Fibroblast of mammary gland (primary cell): ENCODE measurements at places on chromosomes 16 and 17.
A peak's percentile ranks its signal among the peaks of the same experiment; 100 is the strongest.

- peak; percentile 69 for DNase-seq
Observed at GRCh38 chr16:46908540-46909372, 24.6 kb downstream of the GPT2 start.

DNA sequence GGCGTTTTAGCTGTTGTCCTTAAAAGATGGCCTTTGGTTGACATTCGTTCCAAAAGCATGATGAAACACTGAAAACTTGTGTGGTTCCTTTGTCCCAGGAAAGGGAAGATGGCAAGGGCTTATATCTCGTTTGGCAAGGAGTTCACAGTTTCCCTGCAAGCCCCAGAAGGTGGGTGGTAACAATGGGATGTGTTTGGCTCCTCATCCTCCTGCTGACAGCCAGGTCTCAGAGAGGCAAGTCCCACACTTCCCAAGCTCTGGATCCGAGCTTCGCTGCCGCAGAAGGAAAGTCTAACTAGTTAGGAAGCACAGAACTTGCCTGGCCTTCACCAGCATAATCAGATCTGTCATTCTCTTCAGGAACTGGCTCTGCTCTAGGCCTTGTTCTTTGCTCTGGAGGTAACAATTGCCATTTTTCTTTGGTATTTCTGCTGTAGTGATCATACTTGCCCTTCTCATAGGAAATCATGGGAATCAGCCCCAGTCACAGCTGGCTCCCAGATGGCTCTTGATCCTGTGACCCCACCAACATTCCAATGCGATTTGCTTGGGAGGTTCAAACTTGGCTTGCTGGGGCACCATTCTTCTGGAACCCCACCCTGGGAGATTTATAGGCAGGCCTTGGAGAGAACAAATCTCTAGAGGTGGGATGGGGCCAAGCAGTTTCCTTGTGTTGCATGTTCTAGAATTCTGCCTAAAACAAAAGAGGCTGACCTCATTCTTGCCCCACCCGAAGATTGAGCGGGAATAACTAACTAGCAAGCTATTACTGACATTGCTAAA is 17.9 kb downstream of the KPNA2 start:
- peak; percentile 94 for DNase-seq

- no peak for DNase-seq
Observed at GRCh38 chr17:72264682-72265405, 144.0 kb downstream of the SOX9 start.

GRCh38 chr17:40910441-40910841 is 25.4 kb upstream of the KRT20 start:
- peak; percentile 82 for DNase-seq

DNA sequence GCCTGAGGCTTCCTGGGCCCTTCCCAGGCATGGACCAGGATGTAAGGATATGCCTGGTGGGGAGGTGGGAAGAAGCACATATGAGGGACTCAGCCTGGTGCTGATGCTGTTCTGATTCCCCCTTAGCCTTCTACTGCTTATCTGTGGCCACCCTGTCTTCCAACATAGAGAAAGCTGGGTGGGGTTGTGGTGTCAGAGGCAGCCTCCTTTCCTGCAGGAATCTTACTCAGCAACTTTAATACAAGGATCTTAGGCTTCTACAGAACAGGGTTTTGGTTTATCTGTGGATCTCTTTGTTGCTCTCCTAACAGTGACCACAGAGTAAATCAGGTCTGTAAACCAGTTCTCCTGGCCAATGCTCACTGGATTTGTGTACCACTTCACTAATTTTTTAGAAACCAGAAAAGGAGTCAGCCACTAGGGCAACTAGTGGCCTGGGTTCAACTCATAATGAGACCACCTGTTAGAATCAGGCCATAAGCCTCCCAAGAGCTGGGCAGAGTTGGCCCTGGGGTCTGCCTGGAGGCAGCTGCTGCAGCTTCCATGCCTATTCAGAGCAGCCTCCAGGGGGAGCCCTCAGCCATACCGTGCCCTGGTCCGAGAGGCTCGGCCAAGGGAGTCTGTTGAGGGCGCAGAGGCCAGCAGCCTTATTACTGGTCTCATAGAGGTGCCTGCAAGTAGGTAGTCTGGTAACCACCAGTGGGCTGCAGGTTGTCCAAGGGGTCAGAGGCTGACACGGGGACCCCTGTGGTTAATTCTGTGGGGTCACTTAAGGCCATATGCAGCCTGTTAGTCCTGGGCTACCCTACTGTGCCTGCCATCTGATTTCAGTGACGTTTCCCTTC is 7.1 kb downstream of the HAS3 start:
- peak; percentile 53 for DNase-seq

DNA sequence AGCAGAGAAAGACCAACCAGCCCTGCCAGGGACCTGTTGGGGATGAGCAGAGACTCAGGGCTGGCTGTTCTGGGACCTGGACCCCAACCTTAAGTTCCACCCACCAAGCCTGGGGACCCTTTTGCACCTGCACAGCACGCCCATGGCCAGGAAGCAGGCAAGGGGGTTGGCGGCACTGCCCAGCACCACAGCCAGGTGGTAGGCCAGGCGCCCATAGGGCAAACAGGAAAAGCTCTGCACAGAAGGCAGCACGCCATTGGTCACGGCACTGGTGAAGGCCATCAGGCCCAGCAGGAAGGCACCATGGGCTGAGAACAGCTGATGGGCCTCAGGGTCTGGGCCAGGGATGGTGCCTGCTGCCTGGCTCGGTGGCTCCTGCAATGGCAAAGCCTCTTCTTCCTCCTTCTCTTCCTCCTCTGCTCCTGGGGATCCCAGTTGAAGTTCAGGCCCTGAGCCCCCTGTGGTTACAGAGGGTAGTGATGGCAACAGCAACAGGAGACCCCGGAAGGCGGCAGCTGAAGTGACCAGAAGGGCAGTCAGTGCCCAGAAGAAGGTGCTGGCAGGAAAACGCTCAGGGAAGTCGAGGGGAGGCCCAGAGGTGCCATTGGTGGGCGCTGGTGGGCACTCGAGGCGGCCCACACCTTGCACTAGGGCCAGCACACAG is 1.7 kb downstream of the SLC52A1 start:
- no peak for DNase-seq

- DNase-seq = no peak
Observed at GRCh38 chr16:55271945-55272513, 52.0 kb upstream of the IRX6 start.

DNA sequence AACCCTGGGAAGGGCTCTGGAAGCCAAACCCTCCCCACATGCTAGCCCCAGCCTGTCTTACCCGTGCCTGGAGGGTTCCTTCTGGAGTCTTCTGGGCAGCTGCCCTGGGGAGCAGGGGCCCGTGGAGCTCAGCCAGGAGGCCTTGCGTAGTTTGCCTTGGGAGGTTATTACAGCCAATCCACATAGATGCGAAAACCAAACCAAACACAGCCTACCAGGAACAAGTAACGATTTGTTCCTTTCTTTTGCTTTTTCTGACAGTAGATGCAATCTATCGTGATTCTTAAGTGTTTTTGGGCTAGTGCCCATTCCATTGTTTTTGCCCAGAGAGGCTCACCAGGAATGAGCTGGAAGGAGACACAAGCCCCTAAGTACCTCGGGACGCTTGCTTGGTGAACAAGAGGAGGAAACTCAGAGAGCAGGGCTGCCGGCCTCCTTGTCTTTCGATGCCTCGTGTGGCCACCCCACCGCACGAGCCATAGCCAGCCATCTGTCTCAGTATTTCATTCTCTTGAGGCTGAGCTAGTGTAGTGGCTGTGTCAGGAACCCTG is 102.7 kb upstream of the NOL11 start:
- no peak for DNase-seq

GRCh38 chr17:37742116-37742761 is 2.6 kb downstream of the HNF1B start:
- DNase-seq = no peak

DNA sequence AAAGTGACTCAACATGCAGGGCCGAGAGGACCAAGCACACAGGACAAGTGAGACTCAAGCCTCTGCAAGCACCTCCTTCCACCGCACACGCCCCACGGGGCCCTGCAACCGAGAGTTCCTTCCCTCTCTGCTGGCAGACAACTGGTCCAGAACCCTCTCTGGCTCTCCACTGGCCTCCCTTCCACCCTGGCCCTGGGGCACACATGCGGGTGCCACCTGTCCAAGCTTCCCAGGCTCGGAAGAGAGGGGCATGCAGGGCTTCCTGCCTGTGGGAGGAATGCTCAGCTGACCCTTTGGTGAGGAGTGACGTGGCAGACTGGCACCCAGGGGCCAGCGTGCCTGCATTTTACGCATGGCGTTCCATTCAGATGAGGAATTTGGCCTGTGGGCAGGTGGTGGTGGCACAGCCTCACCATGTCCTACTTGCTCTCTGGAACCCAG is 59.8 kb downstream of the PIPOX start:
- no peak for DNase-seq

DNA sequence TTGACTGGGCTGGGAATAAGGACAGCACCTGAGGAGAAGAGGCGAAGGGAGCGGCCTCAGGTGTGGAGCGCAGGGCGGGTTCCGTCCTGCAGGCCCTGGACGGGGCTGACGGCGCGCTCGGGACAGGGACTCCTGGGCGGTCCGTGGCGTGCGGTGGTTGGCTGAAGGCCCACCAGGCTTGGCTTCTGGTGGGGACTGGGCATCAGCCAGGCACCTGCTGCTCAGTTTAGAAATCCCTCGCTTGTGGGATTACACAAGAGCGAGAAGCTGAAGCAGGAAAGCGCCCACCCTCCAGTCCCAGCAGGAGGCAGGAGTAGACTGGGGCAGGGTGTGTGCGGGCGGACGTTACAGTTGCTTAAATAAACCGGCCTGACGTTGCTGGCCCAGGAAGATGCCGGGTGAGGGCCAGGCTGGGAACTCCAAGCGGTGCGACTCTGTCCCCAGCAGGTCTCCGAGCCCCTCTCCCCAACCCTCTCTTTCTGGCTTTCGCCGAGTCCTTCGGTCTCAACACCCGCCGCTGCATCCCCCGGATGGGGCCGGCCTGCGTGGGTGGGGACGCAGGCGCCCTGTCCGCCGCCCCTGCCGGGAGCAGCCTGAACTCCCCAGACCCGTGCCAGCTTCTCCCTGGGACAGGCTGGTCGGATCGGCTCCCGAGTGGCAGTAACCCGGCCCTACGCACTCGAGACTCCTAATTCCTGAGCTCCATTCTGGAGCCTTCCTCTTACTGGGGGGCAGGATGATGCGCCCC is 639 bp downstream of the MIF4GD start:
- peak; percentile 76 for DNase-seq

DNA sequence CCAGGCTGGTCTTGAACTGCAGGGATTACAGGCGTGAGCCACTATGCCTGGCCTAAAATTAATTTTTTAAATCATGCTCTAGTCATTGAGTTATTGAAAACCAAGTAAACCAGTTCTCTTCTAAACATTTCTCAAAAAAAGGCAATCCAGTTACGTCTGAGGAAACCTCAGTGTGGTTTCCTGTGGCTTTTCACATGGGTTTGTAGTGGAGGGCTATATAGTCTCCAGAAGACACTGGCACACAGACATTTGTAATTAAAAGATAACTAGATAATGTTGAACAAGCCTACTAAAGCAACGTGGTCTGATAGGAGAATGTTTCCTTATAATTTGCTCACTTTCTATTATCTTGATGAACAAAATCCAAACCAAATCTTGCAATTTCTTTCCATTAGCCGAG is 5.2 kb upstream of the TOB1 start:
- DNase-seq = no peak

- peak; percentile 47 for DNase-seq
Observed at GRCh38 chr17:55286681-55287589, 22.2 kb downstream of the HLF start.

GRCh38 chr16:2212362-2213324 is 2.0 kb upstream of the BRICD5 start:
- no peak for DNase-seq

DNA sequence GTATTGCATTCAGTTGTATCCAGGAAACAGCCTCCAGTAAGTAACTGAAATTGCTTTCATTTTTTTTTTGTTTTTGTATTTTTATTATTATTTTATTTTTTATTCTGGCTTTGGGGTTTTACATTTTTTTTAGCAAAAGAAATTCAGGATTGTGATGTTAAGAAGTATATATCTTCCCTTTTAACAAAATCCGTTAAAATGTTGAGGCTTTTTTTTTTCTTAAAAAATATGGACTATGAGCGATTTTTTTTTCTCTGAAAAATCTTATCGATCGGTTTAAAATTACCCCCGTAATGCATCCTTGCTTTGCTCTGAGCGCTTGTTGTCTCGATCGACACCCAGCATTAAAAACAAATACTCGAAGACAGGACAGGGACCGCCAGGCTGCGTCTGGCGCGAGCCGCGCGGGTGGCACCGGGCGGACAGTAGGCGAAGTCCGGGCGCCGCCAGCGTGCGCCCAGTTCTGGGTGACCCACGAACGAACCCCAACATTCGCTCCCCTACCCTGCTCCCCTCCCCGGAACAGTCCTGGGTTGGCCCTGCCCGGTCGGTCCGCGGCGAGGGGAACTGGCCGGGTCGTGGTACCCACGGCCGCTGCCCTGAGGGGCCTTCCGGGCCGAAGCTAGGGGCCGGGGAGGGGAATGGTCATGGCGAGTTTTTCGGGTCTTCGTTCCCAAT is 482 bp downstream of the BAHCC1 start:
- no peak for DNase-seq

GRCh38 chr16:81808933-81809480 is 29.9 kb downstream of the PLCG2 start:
- no peak for DNase-seq

- no peak for DNase-seq
Observed at GRCh38 chr16:54106057-54106456, 180.5 kb downstream of the IRX3 start.

DNA sequence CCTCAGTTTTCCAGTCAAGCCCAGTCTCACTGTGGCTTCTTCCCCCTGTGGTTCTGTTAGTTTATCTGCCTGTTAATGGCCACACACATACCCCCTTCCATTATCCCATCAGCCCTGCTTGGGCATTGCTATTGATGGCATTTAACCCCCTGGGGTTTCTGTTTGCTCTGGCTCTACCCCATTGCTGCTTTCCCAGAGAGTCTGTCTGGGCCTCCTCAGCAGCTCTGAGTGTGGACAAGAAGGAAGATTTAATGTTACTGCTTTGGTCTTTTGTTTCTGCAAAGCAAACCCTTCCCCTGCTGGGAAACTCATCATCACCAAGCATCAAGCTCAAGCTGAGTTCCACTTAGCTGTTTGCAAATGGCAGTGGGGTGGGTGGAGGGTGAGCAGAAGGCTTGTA is 162.7 kb downstream of the CCT6B start:
- no peak for DNase-seq

- DNase-seq = no peak
Observed at GRCh38 chr17:63880706-63881105, 1.0 kb downstream of the GH2 start.

- DNase-seq = peak; percentile 58
Observed at GRCh38 chr17:3865176-3865575, 19.1 kb upstream of the NCBP3 start.

DNA sequence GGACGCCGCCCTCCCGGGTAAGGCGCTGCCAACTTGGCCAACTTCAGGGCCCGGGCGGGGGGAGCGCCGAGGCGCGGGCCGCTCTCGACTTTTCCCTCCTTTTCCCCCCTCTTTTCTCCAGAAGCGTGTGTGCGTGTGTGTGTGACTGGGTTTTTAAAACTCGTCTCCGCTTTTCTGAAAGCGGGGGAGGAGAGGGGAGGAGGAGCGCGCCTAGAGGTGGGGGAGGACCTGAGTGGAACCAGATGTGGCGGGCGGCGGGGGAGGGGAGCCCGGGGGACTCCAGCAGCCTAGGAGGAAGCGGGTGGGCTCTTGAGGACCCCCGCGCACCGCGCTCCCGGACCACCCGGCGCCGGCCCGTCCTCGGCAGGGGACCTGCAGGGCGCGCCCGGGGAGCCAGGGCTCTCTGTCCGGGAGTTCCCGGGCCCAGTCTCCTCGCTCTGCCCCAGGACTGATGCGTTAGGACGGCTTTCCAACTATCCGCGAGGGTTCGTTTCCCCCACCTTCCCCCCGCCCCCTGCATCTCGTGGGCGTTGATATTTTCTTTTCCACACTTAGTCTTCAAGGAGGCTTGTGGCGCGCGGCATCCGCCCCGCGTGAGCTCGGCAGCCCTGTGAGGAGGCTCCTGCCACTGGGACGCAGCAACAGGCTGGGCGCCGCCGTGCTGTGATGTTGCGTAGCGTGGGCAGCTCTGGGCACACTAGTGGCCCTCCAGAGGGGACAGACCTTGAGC is 599 bp downstream of the MRC2 start:
- peak; percentile 80 for DNase-seq
